ENCODE measurements at places on chromosomes 1 and 21.

- DNase-seq = no peak
Measured at GRCh38 chr21:44294391-44295162, 5.3 kb upstream of the PFKL start.

- no peak for DNase-seq
Measured at GRCh38 chr1:156401681-156402081, 32.7 kb downstream of the RHBG start.

DNA sequence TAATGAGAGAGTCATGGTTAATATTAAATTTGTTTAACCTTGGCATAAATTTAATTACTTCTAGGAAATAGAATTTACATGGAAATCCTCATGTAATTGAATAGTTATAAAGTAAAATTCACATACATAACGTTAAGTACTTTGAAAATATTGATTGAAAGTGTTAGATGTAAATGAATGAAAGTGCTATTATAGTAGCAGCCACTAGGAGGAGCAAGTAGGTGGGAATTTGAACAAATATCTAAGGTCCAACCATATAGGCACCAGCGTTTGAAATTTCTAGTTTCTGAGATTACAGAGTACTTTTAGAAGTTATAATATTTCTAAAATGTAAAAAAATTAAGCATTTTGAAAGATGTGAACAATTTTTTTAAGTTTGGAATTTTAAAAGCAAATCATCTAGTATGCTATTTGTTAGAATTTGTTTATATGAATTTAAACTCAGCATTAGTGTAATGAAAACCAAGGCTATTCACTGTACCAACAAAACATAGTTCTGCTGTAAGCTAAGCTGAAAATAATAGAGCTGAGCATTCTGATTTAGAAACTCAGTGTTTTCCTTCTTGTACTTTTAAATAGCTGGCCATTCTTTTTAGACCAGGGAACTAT is 3.3 kb downstream of the B3GALT2 start:
- peak; percentile 47 for DNase-seq

DNA sequence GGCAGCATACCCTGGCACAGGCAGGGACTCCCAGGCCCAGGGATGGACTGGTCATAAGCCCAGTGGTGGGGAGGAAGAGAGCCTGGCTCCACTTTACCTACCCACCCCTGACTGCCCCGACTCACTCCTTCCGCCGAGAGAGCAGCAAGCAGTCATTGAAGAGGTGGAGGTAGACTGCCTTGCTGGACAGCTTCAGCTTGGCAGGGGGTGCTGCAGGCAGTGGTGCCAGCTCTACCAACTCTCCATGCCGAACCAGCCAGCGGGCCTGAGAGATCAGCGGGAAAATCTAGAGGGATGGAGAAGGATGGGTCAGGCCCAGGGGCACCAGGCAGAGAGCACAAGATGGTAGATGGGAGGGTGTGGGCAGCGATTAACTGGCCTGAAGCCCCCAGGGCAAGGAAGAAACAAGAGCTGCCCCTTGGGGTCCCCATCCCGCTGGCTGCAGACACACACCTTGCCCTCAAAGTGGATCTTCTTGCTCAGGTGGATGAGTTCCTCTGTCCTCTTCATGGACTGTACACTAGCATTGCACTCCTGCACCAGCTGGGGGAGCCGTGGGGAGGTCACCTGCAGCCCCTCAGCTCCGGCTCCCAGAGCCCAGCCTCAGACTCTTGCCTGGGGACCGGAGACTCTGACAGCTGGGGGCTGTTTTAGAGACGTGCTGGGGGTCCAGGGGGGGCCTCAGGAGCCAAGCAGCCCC is 7.7 kb downstream of the ARHGEF19 start:
- DNase-seq = no peak

All from amniotic epithelial cell (primary cell).